ENCODE measurements at places on chromosomes 2 and 18.

DNA sequence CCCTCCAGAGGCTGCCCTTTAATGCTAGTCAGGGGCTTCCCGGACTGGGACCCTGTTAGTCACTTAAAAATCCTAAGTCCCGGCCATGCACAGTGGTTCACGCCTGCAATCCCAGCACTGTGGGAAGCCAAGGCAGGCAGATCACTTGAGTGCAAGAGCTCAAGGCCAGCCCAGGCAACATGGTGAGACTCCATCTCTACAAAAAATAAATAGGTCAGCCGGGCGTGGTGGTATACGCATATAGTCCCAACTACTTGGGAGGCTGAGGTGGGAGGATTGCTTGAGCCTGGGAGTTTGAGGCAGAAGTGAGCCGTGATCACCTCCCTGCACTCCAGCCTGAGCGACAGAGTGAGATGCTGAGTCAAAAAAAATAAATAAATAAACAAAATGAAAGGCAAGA is 17.2 kb upstream of the KCNG2 start:
- DNase-seq, result no peak

- no peak for DNase-seq
Observed at GRCh38 chr2:100997509-100998234, 4.4 kb upstream of the RPL31 start.

- no peak for DNase-seq
Observed at GRCh38 chr2:202112041-202112440, 39.0 kb downstream of the KIAA2012 start.

DNA sequence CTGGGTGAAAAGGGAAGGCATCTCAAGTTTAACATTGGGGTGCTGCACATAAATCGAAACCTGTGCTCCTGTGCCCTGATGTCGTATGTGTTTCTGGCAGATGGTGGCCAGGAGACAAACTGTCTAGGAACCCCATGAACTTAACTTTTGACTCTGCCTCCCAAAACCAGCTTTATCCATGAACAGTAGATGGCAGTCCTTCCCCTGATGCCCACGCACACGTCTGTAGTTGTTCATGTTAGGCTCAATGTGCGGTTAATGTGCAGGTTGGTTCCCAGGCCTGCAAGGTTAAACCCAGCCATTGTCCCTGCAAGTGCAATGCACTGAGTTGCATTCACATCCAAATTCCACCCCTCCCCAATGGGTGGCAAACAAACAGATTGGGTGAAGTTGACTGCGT is 44.1 kb upstream of the SIX3 start:
- no peak for DNase-seq

GRCh38 chr2:26521054-26521912 is 43.4 kb upstream of the OTOF start:
- no peak for DNase-seq

DNA sequence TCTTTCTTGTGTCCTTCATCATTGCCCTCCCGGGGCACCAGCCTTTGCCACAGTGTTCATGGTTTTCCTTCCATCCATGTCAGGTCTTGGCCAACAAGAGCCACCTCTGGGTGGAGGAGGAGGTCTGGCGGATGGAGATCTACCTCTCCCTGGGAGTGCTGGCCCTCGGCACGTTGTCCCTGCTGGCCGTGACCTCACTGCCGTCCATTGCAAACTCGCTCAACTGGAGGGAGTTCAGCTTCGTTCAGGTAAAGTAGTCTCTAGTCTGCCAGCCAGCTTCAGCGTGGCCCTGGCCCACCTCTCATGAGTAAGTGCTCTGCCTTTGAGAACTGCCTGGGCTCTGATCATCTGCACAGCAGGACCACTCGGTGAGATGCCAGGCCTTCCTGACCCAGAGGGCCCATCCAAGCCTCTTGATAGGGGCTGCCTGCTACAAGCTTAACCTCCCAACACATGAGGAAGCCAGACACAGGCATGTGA is 31.0 kb downstream of the STEAP3 start:
- no peak for DNase-seq

- no peak for DNase-seq
Observed at GRCh38 chr2:20542269-20542668, 95.4 kb downstream of the RHOB start.

DNA sequence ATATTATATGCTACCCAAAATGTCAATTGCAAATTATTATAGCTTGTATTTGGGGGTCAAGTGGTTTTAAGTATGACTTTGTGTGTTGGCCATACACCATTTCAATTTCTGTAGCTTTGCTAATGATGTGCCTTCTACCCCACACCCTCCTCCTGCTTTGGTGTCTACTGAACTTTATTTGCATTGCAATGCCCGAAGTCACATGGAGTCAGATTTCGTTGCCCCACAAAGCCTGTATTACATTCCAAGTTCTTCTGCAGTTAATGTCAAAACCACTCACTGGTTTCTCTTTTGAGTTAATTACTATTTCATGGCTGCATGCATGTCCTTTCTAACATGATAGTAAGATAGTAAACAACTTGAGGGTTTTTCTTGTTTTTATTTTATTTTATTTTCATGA is 528.9 kb downstream of the RIT2 start:
- no peak for DNase-seq

GRCh38 chr2:3280197-3280596 is 97.4 kb downstream of the EIPR1 start:
- no peak for DNase-seq

All from non-pigmented ciliary epithelial cell (primary cell).